ENCODE measurements at places on chromosomes 3 and 15.

- no peak for DNase-seq
These were observed 104.8 kb downstream of the FBLN2 start for GRCh38 chr3:13653631-13654279.

GRCh38 chr3:134711284-134711683 lies 60.5 kb upstream of the KY start:
- no peak for DNase-seq

DNA sequence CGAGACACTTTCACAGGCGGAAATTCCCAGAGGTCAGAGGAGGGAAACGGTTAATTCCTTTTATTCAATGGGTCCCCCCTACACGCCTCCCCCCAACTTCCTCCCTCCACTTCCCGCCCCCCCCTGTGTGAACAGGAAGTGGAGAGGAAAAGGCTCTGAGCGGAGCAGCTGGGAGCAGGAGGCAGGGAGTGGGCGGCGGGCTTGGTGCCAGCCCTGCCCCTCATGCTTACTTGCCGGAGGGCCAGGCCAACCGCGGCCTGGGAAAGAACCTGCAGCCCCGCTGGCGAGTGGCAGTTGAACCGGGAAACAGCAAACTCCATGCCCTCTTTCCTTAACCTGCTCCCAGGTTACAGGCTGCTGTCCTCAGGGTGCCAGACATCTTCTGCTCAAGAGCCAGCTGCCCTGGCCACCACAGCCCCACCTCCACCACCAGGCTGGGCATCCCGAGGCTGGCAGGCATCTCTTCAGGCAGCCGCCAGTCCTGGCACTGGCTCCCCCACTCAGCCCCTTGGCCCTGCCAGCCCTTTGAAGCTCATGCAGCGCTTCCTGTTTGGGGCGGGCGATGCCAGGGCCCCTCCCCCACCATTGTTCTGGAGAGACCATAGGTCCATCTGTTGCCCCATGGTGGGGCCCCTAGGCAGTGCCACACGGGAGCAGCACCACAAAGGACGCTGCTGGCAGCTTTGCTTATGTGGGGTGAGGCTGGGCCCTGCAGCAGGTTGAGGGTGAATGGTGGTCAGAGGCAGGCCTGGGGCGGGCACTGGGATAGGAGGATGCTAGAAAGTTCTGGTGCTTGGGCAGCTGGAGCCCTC lies 12.9 kb downstream of the VPS18 start:
- DNase-seq, result no peak

- peak; percentile 74 for DNase-seq
These were observed 1.2 kb downstream of the KLF13 start for GRCh38 chr15:31327669-31328427.

DNA sequence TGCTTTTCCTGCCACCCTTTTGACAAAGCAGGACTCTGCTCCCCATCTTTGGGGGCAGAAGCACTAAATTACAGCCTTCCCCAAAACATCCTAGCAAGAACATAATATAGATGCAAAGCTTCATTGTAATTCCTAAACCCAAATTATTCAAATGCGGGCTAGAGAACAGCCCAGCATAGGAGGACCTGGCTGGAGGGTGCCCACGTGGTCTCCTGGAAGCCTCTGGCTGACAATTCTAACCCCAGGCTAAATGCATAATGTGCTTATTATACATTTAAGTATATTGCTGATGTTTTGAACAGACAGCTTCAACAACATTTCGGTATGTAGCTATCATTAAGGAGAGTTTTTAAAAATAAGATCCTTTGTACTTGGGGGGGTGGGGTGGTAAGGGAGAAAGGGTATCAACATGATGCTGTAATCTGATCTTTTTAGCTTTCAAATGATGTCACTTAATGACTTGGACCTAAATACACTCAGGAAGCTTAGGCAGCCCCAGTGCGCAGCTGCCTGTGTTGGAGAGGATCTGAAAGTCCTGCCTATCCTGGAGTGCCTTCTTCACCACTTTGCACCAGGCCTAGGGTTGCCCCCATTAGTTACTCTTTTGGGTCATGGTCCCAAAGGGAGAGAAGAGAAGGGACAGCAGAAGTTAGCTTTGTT lies 57.2 kb upstream of the USP3 start:
- DNase-seq, result no peak

- DNase-seq, result no peak
These were observed 1.5 kb upstream of the SLC12A8 start for GRCh38 chr3:125213946-125214542.

- no peak for DNase-seq
These were observed 51.4 kb downstream of the FLNB start for GRCh38 chr3:58059349-58060321.

DNA sequence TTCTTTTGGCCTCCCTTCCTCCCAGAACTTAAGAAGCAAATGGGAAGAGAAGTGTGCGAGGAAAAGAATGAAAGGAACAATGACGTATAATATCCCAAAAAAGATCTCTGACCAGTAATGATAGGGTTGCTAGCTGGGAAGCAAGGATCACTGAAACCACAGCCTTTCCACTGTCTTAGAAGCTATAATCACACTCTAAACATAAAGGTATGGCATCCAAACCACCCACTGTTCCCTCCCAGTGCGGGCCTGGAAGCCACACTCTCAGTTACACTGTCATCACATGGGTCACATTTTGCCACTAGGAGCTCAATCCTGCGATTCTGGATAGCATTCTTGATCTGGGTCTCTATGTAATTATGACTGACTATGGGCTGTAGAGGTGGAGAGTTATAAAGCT lies 131.6 kb upstream of the HACD2 start:
- DNase-seq, result no peak

GRCh38 chr15:58988006-58988785 lies 733 bp downstream of the RNF111 start:
- DNase-seq, result peak; percentile 62

- DNase-seq, result no peak
These were observed 177.2 kb downstream of the LPP start for GRCh38 chr3:188331166-188331565.

- no peak for DNase-seq
These were observed 612.8 kb downstream of the MAGI1 start for GRCh38 chr3:65425880-65426279.

DNA sequence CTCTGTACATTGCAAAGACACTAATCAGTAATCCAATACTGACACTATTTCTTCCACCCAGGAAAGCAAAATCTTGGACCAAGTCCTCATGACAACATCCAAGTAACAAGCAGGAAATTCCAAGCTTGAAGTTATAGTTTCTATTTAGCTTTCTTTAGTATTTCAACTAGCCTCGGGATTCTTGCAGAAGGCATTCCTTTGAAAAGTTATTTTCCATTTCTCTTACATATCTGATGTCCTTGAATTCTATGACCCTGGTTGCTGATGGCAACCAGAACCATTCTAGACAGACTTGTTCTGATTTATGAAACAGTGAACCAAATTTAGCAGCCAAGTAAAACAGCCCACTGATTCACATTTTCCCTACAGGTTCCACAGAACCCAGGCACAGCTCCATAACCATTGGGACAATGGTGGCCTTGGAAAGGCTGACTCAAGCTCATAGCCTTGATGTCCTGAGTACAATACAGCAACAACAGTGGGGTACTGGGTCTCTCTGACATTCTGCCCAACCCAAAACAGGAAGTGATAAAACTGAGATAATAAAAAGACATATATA lies 26.5 kb downstream of the P3H2 start:
- DNase-seq, result no peak

- no peak for DNase-seq
These were observed 299.1 kb upstream of the TLE3 start for GRCh38 chr15:70396807-70397206.

GRCh38 chr3:148866261-148866660 lies 1.2 kb downstream of the CPA3 start:
- DNase-seq, result no peak

GRCh38 chr3:107429320-107430181 lies 52.3 kb downstream of the CCDC54 start:
- peak; percentile 72 for DNase-seq

- no peak for DNase-seq
These were observed 171.6 kb downstream of the PTPRG start for GRCh38 chr3:61733000-61733399.

DNA sequence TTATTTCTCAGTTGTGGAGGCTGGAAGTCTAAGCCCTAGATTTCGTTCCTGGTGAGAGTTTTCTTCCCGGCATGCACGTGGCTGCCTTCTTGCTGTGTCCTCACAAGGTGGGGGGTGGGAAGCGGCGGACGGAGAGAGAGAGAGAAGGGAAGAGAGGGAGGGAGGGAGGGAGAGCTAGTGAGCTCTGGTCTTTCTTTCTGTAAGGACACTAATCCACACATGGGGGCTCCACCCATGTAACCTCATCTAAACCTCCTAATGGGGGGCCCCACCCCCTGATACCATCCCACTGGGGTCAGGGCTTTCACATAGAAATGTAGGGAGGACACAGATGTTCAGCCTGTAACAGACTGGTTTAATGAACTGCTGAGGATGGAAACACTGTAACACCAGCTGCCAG lies 7.3 kb downstream of the FBLN2 start:
- DNase-seq, result no peak

GRCh38 chr3:141057946-141058800 lies 7.0 kb downstream of the SPSB4 start:
- DNase-seq, result no peak

- no peak for DNase-seq
These were observed 295.8 kb upstream of the THBS1 start for GRCh38 chr15:39285071-39285470.

GRCh38 chr15:44676676-44677075 lies 13.2 kb upstream of the SPG11 start:
- DNase-seq, result no peak

GRCh38 chr15:44394062-44394461 lies 33.4 kb upstream of the CTDSPL2 start:
- DNase-seq, result no peak

DNA sequence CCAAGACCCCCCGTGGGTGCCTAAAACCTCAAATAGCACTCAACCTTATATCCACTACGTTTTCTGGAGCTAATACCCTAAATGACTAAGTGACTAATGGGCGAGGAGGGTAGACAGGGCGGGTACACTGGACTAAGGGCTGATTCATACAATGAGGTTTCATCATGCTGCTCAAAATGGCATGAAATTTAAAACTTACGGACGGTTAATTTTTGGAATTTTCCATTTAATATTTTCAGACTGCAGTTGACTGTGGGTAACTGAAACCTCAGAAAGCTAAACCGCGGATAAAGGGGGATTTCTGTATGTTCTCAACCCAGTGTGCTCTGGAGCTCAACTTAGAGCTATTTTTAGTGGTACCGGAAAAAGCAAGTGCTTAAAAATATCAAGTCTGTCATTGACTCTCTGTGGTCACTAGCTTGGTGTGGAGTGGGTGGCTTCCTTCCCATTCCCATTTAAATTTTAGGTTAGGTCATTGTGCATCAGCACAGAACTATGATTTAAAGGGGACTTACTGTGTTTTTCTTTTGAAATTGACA lies 72.9 kb downstream of the LRRC28 start:
- peak; percentile 11 for DNase-seq
